ENCODE measurements at places on chromosomes 2 and 18. TPM values are rescaled to one million over a fixed set of nuclear protein-coding genes. Genes with fewer than 3 reads are reported as not detected.

KCNF1 gene
- total RNA-seq = not detected

GRCh38 chr2:168692132-168692744, 110.2 kb upstream of the NOSTRIN start:
- no peak for DNase-seq

DNA sequence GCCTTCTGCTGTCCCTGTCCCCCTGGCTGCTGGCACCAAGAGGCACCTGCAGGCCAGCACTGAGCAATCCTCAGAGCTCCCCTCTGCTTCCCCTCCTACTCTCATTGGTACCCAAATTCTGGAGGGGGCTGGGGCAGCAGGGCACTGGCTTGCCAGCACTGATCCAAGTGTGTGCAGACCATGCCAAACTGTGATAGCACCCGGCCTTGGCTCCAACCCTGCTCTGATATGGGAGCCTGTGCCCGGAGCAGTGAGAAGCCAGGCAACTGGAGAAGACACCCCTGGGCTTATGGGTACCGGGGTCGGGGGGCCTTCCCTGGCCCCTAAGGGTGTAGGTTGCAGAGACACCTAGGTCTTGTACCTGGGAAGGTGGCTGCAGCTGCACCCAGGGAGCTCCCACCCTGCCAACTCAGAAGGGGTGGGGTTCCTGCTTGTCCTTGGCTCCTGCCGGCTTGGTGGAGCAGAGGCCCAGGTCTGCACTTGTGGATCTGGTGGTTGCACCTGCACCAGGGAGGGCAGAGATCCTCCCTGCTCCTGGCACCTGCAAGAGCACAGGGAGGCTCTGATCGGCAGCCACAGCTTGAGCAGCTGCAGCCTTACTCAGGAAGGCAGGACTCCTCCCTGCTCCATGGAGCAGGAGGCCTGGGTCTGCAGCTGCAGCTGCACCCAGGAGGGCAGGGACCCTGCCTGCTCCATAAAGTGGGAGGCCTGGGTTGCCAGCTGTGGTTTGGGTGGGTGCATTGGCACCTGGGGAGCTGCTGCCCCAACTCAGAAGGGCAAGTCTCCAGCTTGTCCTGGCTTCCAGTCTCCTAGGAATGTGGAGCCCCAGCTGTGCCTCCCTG, 96.3 kb downstream of the BCL2L11 start:
- no peak for DNase-seq

DNA sequence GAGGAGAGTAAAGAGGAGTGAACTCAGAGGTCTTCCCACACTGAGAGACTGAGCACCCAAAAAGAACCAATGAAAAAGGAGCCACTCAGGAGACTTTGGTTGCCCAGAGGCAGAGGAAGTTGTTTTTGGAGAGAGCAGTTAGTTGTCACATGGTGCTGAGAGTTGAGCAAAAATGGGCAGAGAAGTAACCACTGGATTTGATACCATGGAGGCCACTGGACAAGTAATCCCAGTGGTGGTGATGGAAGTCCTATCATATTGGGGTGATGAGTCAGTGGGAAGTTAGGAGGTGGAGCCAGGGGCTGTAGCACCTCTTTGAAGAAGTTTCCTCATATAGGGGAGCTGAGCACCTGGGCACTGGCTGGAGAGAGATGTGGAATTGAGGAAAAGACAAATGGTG, 235.8 kb downstream of the TPGS2 start:
- no peak for DNase-seq

GRCh38 chr2:231810905-231811304, 24.7 kb downstream of the COPS7B start:
- DNase-seq = no peak

ABCG8 gene
- not detected for total RNA-seq

DNA sequence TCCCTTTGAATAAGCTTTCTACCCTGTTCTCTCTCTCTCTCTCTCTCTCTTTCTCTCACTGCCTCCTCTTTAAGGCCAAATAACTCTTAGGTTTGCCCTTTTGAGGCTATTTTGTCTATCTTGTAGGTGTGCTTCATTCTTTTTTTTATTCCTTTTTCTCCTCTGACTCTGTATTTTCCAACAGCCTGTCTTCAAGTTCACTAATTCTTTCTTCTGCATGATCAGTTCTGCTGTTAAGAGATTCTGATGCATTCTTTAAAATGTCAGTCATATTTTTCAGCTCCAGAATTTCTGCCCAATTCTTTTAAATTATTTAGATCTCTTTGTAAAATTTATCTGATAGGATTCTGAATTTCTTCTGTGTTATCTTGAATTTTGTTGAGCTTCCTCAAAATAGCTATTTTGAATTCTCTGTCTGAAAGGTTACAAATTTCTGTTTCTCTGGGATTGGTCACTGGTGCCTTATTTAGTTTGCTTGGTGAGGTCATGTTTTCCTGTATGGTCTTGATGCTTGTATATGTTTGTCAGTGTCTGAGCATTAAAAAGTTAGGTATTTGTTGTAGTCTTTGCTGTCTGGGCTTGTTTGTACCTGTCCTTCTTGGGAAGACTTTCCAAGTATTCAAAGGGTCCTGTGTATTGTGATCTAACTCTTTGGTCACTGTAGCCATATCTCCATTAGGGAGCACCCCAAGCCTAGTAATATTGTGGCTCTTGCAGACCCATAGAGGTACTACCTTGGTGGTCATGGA, 35.4 kb upstream of the DYNC1I2 start:
- DNase-seq = no peak

GRCh38 chr2:84807063-84807485, 73.8 kb downstream of the TRABD2A start:
- DNase-seq = no peak

DNA sequence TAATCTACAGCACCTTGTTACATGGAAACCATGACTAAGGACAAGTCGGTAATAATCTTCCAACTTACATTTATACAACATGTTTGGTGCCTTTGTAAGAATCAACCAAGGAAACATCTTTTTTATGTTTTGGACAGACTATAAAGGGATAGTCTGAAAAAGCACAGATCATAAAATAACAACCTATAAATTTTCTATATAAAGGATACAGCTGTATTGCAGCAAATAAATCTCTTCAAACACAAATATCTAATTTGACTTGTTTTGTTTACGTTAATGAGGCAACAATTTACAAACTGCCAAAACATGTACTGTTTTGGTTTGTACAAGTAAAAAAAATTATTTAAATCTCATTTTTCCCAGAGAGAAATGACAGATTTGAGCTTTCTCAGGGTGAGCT, 92.5 kb downstream of the SRBD1 start:
- no peak for DNase-seq

GRCh38 chr2:1736045-1736444, 8.3 kb downstream of the PXDN start:
- DNase-seq = no peak

ZBTB14 gene
- total RNA-seq = 22.6 TPM

DNA sequence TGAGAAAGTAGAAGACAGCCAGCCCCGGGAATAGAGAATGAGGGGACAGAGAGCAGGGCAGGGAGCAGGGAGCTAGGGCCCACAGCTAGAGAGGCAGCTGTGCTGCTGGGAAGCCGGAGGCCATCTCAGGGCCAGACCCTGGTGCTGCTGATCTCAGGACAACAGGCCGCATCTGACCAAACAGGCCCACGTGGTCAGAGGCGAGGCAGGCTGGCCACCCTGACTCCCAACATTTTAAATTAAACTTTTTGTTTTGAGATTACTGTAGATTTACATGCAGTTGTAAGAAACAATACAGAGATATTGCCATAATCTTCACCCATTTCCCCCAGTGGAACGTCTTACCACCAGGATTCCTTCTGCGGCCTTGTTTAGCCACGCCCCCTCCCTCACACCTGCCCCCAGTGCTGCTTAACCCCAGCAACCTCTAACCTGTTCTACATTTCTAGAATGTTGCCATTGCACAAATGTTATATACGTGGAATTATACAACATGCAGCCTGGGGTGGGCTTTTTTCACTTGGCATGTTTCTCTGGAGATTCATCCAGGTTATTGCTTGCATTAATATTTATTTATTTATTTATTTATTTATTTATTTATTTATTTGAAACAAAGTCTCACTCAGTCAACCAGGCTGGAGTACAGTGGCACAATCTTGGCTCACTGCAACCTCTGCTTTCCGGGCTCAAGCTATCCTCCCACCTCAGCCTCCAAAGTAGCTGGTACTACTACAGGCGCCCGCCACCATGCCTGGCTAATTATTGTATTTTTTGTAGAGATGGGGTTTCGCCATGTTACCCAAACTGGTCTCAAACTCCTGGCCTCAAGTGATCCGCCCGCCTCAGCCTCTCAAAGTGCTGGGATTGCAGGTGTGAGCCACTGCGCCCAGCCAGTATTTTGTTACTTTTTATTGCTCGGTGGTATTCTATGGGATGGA, 48.6 kb upstream of the GPR17 start:
- no peak for DNase-seq

KCNIP3 gene
- total RNA-seq = not detected

GDF7 gene
- total RNA-seq = not detected

- DNase-seq = no peak
These were observed 18.1 kb downstream of the CPSF3 start for GRCh38 chr2:9441556-9441955.
